ENCODE measurements at places on chromosomes 12 and 14. TPM values are rescaled to one million over a fixed set of nuclear protein-coding genes. Genes with fewer than 3 reads are reported as not detected.

GRCh38 chr12:7581046-7581445 lies 77.5 kb upstream of the CD163 start:
- peaks cover 5% of the 10 kb centered on the region for H3K4me1 ChIP-seq
- DNase-seq: no peak
- no peaks in the 10 kb centered on the region for H3K36me3 ChIP-seq
- peaks cover 21% of the 10 kb centered on the region for H3K27me3 ChIP-seq
- no peak overlapping the region for H3K27ac ChIP-seq
- no peak overlapping the region for H3K4me3 ChIP-seq

- DNase-seq: no peak
- peaks cover 21% of the 10 kb centered on the region for H3K27me3 ChIP-seq
- peaks cover 2% of the 10 kb centered on the region for H3K4me1 ChIP-seq
- no peak overlapping the region for H3K4me3 ChIP-seq
- no peaks in the 10 kb centered on the region for H3K36me3 ChIP-seq
These were observed 226.8 kb upstream of the HMGA2 start for GRCh38 chr12:65597527-65597926.

GRCh38 chr14:105739331-105740102 lies 213.1 kb downstream of the TMEM121 start:
- H3K27me3 ChIP-seq: no peaks in the 10 kb centered on the region
- no peaks in the 10 kb centered on the region for H3K4me1 ChIP-seq
- no peaks in the 10 kb centered on the region for H3K36me3 ChIP-seq
- H3K4me3 ChIP-seq: no peak overlapping the region
- H3K27ac ChIP-seq: no peak overlapping the region

Gene CDKN3
- 50.8 TPM for total RNA-seq

Gene TMPRSS12
- total RNA-seq: not detected

Gene ALKBH2
- 46.2 TPM for total RNA-seq
